ENCODE measurements at places on chromosomes 7 and 10.

GRCh38 chr10:31322647-31323046 is 3.6 kb downstream of the ZEB1 start:
- DNase-seq: no peak

DNA sequence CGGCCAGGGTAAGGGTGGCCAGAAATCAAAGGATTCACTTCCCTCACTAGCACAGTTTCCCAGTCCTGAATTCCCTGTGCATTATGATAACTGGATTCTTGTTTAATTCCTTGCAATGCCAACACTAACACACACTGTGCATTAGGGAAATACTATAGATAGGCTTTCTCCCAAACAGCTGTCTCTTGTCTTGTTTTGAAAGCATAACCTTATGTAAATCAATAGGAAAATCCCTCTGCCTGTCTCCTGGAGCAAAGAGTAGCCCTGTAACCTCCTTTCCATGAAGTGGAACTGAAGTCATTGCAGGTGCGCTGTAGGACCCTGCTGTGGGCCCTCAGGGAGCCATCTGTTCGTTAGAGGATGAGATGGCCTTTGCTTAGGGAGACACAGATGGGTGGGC is 82.8 kb upstream of the FAM171A1 start:
- DNase-seq: no peak

GRCh38 chr7:44461387-44461786 is 29.1 kb downstream of the NUDCD3 start:
- no peak for DNase-seq

GRCh38 chr10:19918794-19919193 is 102.6 kb downstream of the PLXDC2 start:
- DNase-seq: no peak

DNA sequence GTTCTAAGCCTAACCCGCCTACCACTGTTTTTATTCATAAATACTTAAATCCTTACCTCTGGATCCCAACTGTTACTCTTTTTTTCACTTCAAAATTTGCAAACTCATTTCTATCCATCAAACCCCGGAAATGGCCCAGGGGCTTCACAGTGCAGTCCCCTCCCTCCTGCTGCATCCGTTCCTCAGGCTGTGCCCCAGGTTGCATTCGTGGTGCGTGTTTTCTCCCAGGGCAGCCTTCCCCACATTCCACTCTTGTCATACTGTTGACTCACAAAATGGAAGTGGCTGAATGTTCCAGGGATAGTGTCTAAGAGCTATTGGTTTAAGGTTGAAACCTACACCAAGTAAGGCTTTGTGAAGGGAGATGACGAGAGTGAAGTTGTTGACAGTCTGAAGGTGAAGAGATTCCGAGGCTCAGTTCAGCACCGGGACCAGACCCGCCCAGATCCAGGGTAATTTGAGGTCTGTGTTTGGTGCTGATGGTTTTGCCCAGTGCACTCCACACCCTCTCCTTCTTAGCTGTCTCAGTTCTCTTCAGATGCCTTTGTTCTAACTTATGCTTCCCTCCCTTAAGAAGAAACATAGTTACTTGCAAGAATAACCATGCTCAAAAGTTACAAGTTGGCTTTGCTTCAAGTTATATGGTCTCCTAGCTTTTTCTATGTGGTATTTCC is 7.7 kb downstream of the INSIG1 start:
- no peak for DNase-seq

DNA sequence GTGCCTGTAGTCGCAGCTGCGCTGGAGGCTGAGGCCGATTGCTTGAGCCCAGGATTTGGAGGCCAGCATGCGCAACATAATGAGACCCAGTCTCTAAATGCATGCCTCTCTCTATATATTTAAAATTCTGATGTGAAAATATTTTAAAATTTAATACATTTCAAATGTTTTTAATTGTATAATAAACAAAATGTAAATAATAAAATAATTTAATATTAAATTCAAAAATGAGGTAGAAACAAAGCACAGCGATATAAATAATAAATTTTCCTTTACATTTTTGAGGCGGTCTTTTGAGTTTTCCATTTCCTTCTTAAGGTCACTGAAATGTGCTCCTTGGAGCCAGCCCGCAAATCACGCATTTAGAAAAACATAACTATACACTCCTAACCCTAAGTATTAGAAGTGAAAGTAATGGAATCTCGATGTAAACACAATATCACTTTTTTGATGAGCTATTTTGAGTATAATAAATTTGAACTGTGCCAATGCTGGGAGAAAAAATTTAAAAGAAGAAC is 523 bp upstream of the CDK1 start:
- DNase-seq: no peak

- DNase-seq: peak; percentile 89
Measured at GRCh38 chr10:69237528-69238159, 17.5 kb downstream of the HKDC1 start.

DNA sequence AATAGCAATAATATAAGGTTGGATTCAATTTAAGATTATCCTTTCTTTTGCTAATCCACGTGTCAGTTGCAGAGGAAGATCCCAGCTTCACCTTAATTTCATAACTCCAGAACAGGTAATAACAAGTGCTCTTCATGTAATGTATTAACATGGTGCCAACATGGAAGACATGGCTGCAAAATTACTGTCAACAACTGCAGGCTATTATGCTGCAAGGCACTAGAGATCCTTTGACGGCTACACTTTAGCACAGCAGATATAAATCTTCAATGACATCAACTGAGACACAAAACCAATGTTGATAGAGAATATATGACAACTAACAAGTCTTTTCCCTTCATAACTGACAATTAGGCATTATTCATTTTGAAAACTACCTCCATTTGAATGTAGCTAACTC is 96.1 kb downstream of the RNF133 start:
- no peak for DNase-seq

DNA sequence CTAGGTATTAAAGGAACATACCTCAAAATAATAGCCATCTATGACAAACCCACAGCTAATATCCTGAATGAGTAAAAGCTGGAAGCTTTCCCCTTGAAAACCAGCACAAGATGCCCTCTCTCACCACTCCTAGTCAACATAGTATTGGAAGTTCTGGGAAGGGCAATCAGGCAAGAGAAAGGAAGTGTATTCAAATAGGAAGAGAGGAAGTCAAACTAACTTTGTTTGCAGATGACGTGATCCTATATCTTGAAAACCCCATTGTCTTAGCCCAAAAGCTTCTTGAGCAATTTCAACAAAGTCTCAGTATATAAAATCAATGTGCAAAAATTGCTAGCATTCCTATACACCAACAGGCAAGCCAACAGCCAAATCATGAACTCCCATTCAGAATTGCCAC is 131.3 kb downstream of the FANK1 start:
- no peak for DNase-seq

DNA sequence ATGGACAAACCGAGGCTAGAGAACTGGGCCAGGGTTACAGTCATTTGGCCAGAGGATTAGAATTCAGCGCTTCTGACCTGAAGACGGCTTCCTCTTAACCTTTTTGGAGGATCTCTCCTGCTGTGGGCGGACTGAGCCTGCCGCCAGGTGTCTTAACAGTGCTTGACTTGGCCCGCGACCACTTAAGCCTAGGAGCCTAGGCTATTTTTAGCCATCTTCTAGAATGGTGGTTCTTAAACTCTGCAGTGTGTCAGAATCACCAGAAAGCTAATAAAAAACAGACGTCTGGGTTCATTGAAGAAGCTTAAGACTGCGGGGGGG is 722 bp downstream of the MDH2 start:
- no peak for DNase-seq

DNA sequence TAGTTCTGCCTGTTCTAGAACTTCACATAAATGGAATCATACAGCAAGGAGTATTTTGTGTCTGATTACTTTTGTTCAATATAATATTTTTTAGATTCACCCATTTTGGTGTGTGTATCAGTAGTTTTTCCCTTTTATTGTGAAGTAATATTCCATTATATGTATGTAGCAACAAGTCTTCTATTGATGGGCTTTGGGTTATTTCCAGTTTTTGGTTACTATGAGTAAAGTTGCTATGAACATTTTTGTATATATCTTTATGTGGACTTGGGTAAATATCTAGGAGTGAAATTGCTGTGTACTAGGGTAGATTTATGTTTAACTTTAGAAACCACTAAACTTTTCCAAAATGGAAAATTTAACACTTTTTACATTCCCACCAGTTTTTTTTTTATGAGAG is 35.7 kb downstream of the ADK start:
- DNase-seq: no peak

DNA sequence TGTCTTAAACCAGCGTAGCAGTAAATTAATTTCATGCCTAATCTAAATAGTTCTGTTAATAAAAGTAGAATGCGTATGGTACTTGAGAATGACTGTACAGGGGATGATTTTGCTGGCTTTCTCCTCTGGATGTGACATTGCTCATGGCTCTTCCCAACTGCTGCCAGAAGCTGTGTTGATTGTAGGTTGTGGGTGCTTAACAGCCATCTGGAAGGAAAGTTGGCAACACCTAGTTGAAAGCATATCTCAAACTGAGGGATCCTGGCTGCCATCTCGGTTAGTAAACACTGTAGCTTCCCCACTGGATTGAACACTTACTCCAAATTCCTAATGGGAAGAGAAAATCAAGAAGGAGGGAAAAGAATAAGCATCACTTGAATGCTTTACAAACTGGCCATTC is 130.9 kb downstream of the NXPH1 start:
- no peak for DNase-seq

DNA sequence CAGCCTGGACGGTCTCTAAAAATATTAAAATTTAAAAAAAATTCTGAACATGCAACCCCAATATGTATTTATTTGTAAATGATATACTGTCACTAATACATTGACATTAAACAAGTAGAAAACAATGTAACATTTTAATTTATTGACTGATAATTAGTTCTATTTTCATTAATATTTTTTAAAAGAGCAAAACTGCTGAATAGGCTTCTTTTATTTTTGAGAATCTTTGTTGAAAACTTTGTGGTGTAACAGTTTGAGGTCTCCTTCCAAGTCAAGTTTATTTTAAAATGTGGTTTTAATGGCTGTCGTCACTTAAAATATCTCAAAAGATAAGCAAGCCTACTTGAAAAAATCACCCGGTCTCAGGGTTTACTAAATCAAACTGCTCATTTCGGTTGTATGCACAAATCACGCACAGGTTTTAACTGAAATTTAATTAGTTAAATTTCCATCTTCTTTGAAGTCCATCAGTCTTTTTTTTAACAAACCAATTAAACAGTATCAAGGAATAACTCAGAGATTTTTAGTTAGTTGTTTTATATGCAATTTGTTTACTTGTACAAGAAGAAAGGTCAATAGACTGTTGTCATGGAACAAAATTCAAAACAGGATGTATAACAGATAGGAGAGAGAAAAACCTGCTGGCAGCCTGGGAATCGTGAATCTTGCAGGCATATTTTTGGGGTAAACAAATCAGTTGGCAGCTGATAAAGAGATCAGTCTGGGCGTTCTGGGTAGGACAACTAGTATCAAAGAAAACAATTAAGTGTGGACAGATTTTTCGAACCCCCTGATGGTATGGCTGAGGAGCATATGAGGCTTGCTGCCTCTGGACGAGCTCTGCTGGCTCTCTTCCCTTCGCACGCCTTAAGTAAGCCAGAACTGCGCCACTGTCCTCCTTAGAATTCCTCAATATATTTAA is 9.7 kb upstream of the EDRF1 start:
- DNase-seq: no peak

DNA sequence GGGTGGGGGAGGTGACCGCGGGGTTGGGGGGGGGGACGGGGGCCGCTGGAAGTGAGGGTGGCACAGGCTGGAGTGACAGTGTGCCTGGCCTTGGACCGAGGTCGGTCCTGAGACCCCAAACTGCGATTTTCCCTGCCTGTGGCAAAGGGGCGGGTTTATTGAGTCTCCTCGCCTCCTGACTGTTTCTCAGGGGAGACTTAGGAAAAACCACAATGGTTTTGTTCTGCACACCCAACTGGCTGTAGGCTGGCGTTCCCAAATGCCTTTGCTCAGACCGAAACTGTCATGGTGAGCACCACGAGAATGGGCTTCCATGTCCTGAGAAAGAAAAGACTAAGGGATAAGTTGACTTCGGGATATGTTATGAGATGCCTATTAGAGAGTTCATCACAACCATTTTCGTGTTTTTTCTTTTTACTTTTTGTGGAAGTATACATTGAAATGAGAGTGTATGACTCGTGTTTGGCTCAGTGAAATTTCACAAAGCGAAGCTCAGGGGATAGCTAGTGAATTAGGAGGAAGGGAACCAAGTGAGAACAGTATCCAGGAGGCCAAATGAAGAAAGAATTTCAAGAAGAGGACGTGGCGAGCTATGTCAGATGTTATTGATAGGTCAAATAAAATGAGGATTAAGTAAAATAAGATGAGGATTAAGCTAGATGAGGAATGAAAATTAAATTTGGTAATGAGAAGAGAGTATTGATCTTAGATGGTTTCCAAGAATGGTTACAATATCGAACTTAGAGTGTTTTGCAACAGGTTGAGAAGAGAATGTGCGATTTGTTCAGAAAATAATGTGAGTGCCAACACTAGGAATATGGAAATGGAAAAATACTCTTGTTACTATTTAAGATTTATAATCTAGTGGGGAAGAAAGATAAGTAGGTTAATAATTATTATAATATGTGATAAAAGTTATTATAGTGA is 918 bp downstream of the NET1 start:
- peak; percentile 33 for DNase-seq

- no peak for DNase-seq
Measured at GRCh38 chr7:40194745-40195144, 59.9 kb downstream of the SUGCT start.

DNA sequence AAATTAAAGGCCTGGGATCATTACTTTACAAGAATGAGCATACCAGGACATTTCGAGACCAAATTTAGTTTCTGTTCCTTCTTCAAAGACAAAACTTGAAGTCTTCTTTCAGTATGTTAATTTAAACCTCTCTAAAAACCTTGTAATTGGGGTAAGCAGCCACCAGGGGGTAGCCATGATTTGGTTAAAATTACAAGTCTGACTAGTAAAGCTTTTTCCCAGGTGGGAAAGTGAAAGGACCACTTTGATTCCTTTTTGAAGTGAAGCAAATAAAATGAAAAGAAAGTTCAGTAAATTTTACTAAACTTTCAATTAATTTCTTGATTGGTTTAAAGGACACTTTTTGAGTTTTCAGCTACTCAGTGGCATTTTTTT is 294.3 kb downstream of the BBS9 start:
- no peak for DNase-seq

GRCh38 chr7:151296202-151296992 is 45.2 kb upstream of the NUB1 start:
- DNase-seq: no peak

- no peak for DNase-seq
Measured at GRCh38 chr10:100727808-100728207, 17.6 kb upstream of the PAX2 start.

DNA sequence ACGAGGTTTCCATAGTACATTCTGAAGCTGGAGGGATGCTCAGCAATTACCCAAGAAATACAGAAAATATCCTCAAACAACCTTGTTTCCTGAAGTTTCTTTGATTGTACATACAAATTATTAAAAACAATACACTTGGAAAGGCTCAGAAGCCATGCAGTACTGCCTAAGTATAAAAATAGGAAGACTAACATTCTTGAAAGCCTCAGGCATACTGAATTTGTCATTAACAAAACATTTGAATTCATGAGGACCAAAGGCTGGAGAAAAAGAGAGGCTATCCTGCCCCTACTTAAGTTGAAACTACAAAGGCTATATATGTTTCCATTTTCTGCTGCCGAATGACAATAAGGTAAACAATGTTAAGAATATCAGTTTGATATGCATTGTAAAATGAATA is 54.3 kb upstream of the SGCE start:
- DNase-seq: no peak

GRCh38 chr7:155457544-155458110 is 302 bp upstream of the EN2 start:
- no peak for DNase-seq

Measured in left hindlimb (tissue), 1 donor.